ENCODE measurements at places on chromosomes 16 and 17. TPM values are rescaled to one million over a fixed set of nuclear protein-coding genes. Genes with fewer than 3 reads are reported as not detected.

DNA sequence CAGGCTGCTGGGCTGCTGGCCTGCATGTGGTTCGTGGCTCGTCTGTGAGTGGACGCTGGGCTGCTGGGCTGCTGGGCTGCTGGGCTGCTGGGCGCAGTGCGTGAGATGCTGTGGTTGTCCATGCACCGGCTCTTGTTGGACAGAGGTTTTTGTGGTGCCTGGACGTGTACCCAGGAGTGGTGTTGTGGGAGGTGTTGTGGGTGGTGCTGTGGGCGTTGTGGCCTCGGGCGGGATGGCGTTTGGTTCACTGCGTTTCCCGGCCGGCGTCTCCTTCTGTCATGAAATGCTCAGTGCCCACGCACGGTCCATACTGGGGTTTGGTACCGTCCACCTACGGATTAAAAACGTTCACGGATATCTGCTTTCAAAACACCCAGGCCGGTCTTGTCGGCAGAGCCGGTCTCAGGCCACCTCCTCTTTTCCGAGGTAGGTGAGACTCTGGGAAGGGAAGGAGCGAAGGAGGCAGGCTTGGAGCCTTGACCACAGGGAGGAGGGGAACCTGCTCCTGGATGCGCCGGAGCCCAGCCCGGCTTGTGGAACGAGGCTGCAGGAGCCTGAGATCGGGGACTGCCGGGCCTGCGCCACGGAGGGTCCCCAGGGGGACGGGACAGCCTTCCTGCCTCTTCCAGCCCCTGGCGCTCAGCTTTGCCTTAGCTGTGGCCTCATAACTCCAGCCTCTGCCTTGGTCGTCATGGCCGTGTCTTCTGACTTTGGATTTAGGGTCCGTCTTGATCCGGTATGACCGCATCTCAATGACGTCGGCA is 29.8 kb upstream of the GNG13 start:
- H3K4me1 ChIP-seq = no peaks in the 10 kb centered on the region

- H3K36me3 ChIP-seq = no peaks in the 10 kb centered on the region
- no peak overlapping the region for H3K4me3 ChIP-seq
- H3K4me1 ChIP-seq = no peaks in the 10 kb centered on the region
- no peak overlapping the region for H3K27ac ChIP-seq
- no peaks in the 10 kb centered on the region for H3K27me3 ChIP-seq
Observed at GRCh38 chr16:30139583-30140481, 16.8 kb upstream of the MAPK3 start.

- no peak overlapping the region for H3K27ac ChIP-seq
- H3K4me3 ChIP-seq = no peak overlapping the region
- no peak for DNase-seq
- no peaks in the 10 kb centered on the region for H3K4me1 ChIP-seq
- H3K36me3 ChIP-seq = peaks cover 7% of the 10 kb centered on the region
Observed at GRCh38 chr17:1471911-1472821, 16.1 kb upstream of the CRK start.

DNA sequence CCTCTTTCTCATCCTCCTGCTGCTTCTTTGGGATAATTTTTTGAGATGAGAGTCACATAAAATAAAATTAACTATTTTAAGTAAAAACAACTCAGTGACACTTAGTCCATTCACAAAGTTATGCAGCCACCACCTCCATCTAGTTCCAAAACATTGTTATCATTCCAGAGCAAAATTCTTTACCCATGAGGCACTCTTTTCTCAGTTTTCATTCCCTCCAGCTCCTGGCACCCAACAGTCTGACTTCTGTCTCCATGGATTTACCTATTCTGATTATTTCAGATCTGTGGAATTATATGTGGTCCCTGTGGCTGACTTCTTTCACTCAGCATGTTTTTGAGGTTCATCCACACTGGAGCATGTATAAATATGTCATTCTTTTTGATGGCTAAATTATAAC is 239.9 kb upstream of the DYNLRB2 start:
- no peak overlapping the region for H3K27ac ChIP-seq
- no peaks in the 10 kb centered on the region for H3K36me3 ChIP-seq
- no peak overlapping the region for H3K4me3 ChIP-seq
- no peak for DNase-seq
- H3K4me1 ChIP-seq = peaks cover 8% of the 10 kb centered on the region

- H3K36me3 ChIP-seq = no peaks in the 10 kb centered on the region
- H3K27me3 ChIP-seq = no peaks in the 10 kb centered on the region
Observed at GRCh38 chr17:80789356-80789902, 202.2 kb upstream of the CHMP6 start.

DNA sequence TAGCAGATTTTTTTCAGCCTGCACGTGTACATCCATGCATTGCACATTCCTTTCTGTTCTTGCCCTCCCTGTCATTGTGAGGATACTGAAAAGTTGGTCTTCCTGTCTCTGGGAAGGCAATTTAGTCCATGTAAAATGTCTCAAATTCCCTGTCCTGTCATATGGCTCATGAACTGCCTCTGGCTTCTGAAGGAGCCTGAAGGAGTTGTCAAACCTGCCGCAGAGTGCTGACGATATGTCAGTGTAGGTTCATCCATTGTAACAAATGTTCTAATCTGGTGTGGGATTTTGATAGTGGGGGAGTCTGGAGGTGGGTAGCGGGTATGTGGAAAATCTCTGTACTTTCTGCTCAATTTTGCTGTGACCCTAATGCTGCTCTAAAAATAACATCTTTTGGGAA is 59.6 kb downstream of the YPEL2 start:
- H3K27me3 ChIP-seq = no peaks in the 10 kb centered on the region
- H3K36me3 ChIP-seq = no peaks in the 10 kb centered on the region
- H3K4me1 ChIP-seq = peaks cover 6% of the 10 kb centered on the region
- H3K4me3 ChIP-seq = no peak overlapping the region
- H3K27ac ChIP-seq = no peak overlapping the region

MYO15A gene
- 3.4 TPM for total RNA-seq

LRRC46 gene
- total RNA-seq = 0.51 TPM

Measured in aorta (tissue), 5 donors.